Stimulated activated CD4-positive, alpha-beta T cell treated with anti-CD3 and anti-CD28 coated beads, TNF-alpha, amount 100 ng/mL, for 1 hour (primary cell): ENCODE measurements at places on chromosomes 13 and 19.

DNA sequence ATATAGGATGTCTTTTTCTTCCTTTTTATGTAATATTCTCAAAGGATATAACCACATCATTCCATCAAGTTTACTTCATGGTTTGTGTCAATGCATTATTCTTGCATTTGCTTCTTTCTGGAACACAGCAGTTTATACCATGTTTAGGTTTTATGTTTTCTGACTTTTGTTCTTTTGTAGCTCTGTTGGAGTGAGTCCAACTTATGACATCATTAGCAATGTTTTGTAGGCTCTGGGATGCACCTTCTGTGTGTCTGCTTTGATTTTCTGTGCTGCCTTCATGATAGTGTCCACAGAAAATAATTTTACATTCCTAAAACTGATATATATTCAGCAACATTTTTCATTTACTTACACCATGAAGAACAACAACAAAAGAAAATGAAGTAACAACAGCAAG, 68.9 kb downstream of the SHISA2 start:
- no peak for DNase-seq

DNA sequence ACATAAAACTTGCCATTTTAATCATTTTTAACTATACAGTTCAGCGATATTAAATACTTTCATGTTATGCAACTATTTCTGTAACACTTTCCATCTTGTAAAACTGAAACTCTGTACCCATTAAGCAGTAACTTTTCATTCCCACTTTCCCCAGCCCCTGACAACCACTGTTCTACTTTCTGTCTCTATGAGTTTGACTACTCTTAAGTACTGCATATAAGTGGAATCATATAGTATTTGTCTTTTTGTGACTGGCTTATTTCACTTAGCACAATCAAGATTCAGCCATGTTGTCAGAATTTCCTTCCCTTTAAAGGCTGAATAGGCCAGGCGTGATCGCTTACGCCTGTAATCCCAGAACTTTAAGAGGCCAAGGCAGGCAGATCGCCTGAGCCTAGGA, 56.2 kb downstream of the ARHGAP35 start:
- DNase-seq, result no peak

DNA sequence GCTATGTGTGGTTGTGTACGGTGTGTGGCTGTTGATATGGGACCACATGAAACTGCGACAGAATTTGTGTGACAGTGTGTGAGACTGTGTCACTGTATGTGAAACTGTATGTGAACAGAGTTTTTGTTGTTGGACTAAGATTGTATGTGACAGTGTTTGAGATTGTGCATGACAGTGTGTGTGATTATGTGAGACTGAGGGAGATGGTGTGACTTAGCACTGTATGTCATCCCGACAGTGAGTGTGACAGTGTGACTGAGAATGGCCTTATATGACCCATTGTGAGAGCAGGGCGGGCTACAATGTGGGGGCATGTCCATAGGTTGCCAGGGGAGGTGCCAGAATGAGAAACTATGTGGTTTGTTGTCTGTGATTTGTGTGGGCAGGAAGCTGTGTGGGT, 930 bp downstream of the ZNF583 start:
- no peak for DNase-seq

DNA sequence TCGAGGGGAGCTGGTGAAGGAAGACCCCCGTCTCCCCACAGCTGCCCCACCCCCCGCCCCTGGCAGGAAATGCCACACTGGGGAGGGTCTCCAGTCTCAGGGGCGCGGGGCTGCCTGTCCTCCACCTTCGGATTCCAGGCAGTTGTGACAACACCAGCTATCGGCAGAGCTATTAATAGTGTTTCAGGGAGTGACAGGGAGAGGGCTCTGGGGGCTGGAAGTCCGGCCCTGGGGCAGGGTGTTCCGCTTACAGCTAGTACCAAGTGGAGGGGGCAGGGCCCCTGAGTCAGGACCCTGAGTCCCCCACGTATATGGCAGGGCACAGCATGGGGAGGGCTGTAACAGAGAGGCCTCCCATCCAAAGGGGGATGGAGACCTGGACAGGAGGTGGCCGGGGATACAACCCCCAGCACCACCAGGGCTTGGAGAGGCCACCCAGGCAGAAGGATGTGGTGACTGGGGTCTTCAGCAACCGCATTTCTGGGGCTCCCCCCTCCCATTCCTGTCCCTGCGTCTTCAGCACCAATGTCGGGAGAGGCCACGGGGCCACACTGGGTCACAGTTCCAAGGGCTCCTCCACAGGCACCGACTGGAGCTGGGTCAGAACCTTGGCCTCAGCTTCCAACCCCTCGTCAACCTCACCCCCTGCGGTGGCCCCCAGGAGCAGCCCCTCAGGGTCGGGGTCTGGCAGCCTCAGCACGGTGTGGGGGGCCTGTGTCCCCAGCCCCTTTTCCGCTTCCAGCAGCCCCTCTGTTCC, 3.9 kb downstream of the SIX5 start:
- no peak for DNase-seq

GRCh38 chr13:82678052-82678451, 1204.2 kb downstream of the SLITRK1 start:
- no peak for DNase-seq

GRCh38 chr13:79508224-79508961, 27.4 kb downstream of the NDFIP2 start:
- DNase-seq, result no peak

GRCh38 chr13:66675620-66676019, 554.5 kb downstream of the PCDH9 start:
- no peak for DNase-seq

GRCh38 chr13:113348591-113348990, 15.3 kb downstream of the GRTP1 start:
- DNase-seq, result no peak

DNA sequence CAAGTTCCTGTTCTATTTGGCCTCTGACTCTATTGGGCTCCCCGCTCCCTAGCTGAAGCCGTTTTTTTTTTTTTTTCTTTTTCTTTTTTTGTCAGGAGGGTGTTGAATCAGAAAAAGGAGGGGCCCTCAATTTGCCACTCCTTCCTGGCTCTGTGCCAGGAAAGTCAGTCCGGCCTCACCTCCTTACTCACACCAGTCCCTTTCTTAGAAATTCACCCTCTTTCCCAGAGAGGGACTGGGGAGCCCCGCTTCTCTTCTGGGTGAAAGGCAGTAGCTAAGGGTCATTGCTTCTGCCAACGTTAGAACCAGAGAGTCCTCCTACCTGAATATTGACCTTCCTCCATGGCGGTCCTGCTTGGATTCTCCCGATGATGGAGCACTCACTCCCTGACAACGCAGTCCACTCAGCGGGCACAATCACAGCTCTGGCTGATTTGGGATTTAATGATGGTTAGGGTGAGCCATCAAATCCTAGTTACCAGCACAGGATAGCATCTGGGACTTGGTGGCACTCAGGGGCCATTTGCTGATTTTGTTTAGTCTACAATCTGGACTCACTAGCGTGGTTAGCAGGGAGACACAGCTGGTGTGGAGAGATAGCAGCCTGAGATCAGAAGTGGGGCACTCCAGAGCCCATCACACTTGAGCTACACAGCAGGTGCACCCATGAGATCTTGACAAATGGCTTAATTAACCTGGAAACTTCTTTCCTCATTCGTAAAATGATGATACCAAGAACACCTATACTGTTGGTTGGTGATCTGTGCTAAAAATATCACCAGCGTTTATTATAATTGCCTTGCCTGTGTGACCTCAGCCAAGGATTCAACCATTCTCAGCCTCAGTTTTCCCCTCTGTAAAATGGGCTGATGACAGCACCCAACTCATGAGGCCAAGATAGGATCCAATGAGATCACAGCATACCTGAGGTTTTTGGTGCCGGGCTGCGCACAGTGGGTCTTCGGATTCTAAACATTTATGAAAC, 2.2 kb downstream of the FCER2 start:
- DNase-seq, result no peak

DNA sequence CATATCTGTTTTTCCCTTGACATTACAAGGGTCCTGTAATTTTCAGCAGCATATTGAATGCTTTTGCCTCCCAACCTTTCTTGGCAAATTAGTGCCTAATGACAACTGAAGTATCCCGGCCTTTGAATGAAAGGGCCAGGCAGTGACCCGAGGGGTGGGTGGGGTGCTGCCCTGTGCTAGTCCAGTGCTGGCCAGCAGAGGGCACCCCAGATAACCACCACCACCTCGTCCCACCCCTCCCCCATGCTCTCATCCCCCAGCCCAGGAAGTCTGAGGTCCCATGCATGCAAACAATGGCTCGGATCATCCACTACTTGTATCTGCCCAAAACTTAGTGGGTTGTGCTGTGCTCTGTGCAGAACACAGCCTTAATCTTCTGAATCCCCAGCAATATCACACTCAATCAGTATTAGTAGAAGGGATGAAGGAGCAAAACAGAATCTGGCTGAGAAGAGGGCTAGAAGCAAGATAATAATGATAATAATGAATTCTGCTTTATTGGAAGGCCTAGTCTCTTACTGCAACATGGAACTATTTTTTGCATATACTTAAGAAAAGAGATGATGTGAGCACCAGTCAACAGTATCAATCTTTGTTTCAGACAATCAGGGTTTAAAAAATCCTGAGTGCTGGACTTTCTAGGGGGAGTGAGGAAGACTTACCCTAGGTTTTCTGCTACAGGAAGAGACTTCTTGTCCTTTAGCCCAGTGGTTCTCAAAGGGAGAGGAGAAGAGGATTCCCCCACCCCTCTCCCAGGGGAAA, 3.8 kb downstream of the ATP12A start:
- DNase-seq, result no peak

DNA sequence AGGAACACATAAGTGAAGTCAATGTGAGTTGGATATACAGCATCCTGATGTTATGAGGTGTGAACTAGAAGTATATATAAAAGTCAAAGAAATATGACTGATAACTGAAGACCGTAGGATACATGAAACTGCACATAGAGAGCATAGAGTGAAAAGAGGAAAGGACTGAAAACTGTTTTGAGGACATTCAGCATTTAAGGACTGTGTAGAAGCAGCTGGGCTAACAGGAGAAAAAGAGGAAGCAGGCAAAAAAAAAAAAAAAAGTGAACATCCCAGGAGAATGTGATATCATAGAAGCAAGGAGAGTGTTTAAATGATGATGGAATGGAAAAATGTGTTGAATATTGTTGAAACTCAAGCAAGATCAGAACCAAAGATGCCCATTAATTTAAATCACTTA, 363.5 kb downstream of the PCDH20 start:
- no peak for DNase-seq

DNA sequence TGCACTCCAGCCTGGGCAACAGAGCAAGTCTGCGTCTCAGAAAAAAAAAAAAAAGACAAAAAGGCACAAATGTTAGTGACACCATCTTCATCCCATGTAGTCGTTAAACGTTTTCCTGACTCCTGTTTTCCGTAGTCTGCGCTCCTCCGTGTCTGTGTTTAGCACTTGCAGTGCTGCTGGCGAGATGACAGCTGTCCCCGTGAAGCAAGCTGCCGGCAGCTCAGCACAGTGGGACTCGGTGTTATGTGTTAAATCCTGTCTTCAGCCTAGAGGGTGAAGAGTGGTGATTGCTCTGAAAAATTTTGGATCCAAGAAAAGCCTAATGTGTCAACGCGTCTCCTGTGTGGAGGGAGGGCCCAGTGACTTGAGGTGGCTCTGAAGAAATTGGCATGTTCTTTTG, 18.4 kb downstream of the UBXN6 start:
- no peak for DNase-seq

- no peak for DNase-seq
Observed at GRCh38 chr19:49400029-49400428, 12.0 kb downstream of the KASH5 start.

DNA sequence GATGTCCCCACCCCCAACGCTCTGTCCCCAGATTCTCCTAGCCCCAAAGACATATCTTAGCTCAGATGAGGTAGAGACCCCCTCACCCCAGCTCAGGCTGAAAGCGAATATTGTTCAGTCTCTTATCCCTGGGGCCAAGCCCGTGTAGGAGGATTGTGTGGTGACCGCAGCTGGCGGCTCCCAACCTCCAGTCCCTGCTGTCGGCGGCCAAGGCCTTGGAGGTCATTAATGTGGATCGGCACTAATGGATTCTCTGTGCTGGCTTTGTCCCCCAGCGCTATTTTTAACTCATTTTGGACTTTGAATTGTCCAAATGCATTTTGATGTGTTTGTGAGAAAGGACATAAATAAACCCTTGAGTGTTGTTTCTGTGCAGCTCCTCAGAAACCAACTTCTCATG, 124.2 kb downstream of the UQCRFS1 start:
- DNase-seq, result no peak

- no peak for DNase-seq
Observed at GRCh38 chr13:36801035-36801434, 18.0 kb upstream of the RFXAP start.

- no peak for DNase-seq
Observed at GRCh38 chr13:61156753-61157152, 258.9 kb downstream of the PCDH20 start.

DNA sequence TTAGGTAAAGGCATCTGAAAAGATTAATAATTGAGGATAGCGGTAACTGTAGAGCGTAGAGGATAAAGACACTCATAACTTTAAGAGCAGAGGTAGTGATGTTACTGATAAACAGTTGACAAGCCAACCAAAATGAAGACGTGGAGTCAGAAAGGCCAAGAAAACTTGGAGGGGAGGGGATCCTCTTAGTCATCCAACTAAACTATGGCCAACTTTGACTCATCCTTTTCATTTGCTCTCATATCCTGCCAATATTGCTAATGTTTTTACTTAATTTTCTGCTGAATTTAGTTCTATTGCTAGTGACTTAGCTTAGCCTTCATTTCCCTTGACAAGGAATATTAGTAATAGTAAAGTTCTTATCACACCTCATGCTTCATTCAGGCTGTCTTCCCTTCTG, 13.4 kb downstream of the ITGBL1 start:
- no peak for DNase-seq

DNA sequence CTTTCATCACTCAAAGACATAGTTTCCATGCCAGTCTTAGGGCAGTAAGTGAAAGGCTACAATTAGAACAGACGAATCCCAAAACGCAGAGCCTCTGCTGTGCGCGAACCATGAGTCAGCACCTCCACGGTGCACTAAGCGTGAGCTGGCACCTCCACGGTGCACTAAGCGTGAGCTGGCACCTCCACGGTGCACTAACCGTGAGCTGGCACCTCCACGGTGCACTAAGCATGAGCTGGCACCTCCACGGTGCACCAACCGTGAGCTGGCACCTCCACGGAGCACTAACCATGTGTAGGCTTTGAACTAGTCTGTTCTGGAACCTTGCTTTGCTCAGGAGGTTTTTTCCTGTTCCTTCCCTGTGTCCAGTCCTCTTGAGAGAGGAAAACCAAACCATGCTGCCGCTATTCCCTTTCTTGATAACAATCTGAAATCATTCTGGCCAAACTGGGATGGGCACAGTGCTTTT, 120.6 kb downstream of the IRS2 start:
- no peak for DNase-seq

DNA sequence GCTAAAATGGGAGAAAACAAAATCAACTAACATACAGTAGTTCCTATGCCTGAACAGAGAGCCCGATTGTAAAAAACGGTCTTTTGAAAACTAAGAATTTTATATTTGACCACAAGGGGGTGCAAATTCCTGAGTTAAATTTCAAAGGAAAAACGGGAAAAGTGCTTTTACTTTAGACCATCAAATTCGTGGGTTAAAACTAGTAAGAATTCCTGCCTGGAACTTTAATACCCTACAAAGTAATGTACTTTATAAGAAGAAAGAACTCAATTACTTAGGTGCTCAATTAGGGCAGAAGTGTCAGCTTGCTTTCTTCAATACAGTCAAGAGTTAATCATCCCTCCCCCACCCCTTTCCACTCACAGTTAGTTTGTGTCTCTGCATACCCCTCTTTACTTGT, 69.8 kb downstream of the KCNRG start:
- DNase-seq, result no peak

GRCh38 chr13:90872491-90873025, 474.9 kb upstream of the MIR17HG start:
- DNase-seq, result no peak

GRCh38 chr13:109148243-109148642, 518.8 kb downstream of the MYO16 start:
- DNase-seq, result no peak
